ENCODE measurements at places on chromosomes 16 and 17. TPM values are rescaled to one million over a fixed set of nuclear protein-coding genes. Genes with fewer than 3 reads are reported as not detected.

Gene PHOSPHO1
- not detected for total RNA-seq

Gene ATAD5
- 8.6 TPM for total RNA-seq

Gene TOX3
- total RNA-seq = 0.32 TPM

Gene GNGT2
- 0.38 TPM for total RNA-seq

Gene TNP2
- not detected for total RNA-seq

Gene CHST5
- 0.16 TPM for total RNA-seq

Gene TEKT1
- not detected for total RNA-seq

Gene EFCAB5
- total RNA-seq = 0.87 TPM

Gene OR2C1
- total RNA-seq = not detected

Gene TMC5
- total RNA-seq = not detected

Gene MGAT5B
- total RNA-seq = 9.9 TPM

Gene SMIM5
- 1.2 TPM for total RNA-seq

Gene EPX
- total RNA-seq = not detected

Gene SOX15
- total RNA-seq = 0.60 TPM

Gene CMTM1
- 1.4 TPM for total RNA-seq

Gene SLFN12
- 16.6 TPM for total RNA-seq

Gene ACSF3
- total RNA-seq = 35.7 TPM

Gene ALDH3A1
- total RNA-seq = not detected

Gene KRT28
- total RNA-seq = not detected

Gene CHP2
- not detected for total RNA-seq

Gene PTX4
- not detected for total RNA-seq

Gene KRTAP1-5
- not detected for total RNA-seq

Gene RHBDL3
- 0.27 TPM for total RNA-seq

Gene PROCA1
- 10.3 TPM for total RNA-seq

Gene BANP
- 23.5 TPM for total RNA-seq

Gene BAIAP3
- total RNA-seq = 2.0 TPM

Gene KRT32
- 0.08 TPM for total RNA-seq

Gene ZP2
- not detected for total RNA-seq

Gene TBC1D3I
- not detected for total RNA-seq

Gene ZPBP2
- not detected for total RNA-seq

Gene MAP1LC3B
- total RNA-seq = 21.2 TPM

Gene ADAM11
- 2.8 TPM for total RNA-seq

Gene HID1
- 1.7 TPM for total RNA-seq

Gene GAS2L2
- not detected for total RNA-seq

Gene IGSF6
- not detected for total RNA-seq

Gene TMC7
- 4.2 TPM for total RNA-seq

Gene KRT15
- 18.7 TPM for total RNA-seq

Gene ZNF629
- total RNA-seq = 10.2 TPM

Gene RNF112
- 0.26 TPM for total RNA-seq

Gene TEX14
- total RNA-seq = 1.2 TPM

Gene DCAKD
- total RNA-seq = 34.5 TPM

Gene MRPL10
- 50.4 TPM for total RNA-seq

Gene PABPN1L
- not detected for total RNA-seq

Gene NPW
- 1.5 TPM for total RNA-seq

Gene WSB1
- 33.0 TPM for total RNA-seq

Gene WFDC1
- total RNA-seq = not detected

Gene KCNJ12
- total RNA-seq = 1.9 TPM

Gene HSPB9
- total RNA-seq = not detected

Gene CDH13
- total RNA-seq = 112 TPM

Gene SLC52A1
- total RNA-seq = not detected

Gene ZNHIT3
- 34.1 TPM for total RNA-seq

Gene ITGB4
- total RNA-seq = 56.9 TPM

Gene CX3CL1
- total RNA-seq = 0.13 TPM

Gene HEATR9
- not detected for total RNA-seq
